ENCODE measurements at places on chromosomes 5 and 9.

- DNase-seq: no peak
These were observed 100.5 kb upstream of the FGF10 start for GRCh38 chr5:44489759-44490158.

- DNase-seq: no peak
These were observed 309.6 kb downstream of the CWC27 start for GRCh38 chr5:65078331-65078730.

DNA sequence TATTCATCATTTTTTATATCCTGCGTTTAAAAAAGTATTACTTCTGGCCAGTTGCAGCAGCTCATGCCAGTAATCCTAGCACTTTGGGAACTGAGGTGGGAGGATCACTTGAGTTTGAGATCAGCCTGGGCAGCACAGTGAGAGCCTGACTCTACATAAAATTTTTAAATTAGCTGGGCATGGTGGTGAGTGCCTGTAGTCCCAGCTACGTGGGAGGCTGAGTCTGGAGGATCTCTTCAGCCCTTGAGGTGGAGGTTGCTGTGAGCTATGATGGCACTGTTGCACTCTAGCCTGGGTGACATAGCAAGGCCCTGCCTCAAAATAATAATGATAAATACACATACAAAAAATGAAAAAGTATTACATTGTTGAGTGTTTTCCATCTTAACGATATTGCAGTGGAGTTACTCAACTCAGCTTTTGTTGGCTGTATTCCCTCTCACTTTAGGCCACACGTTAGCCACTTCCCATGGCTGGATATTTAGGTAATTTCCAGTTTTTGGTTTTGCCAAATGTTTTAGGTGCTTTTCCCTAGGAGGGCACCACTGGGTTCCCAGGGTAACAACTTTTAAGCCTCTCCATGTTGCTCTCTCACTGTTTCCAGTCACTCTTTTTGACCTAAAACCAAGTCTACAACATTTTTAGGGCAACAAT lies 20.6 kb downstream of the SHB start:
- no peak for DNase-seq

GRCh38 chr9:27431543-27432147 lies 92.4 kb upstream of the IFNK start:
- DNase-seq: no peak

DNA sequence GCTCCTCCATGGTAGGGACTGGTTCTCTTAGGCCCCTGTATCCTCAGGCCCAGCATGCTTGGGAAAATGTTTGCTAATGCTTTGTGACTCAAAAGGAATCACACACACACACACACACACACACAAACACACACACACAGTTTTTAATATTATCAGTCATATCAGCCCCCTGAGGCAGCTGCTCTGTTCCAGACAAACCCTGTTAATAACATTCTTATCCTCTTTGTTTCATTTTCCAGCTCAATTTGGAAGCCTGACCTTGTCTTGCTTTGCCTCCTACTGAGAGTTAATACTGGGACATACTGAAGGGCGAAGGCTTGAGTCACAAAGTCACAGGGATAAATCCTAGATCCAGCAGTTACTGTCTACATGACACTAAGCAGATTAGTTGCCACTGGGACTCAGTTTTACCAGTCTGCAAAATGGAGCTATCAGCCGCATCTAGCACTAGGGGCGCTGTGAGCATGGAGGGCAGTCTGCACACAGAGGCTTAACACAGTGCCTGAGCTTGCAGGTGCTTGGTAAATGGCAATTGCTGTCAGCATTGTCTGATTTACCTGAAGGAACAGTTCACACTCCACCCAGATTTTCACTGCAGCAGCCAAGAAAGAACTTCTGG lies 37.1 kb upstream of the KCNMB1 start:
- no peak for DNase-seq

DNA sequence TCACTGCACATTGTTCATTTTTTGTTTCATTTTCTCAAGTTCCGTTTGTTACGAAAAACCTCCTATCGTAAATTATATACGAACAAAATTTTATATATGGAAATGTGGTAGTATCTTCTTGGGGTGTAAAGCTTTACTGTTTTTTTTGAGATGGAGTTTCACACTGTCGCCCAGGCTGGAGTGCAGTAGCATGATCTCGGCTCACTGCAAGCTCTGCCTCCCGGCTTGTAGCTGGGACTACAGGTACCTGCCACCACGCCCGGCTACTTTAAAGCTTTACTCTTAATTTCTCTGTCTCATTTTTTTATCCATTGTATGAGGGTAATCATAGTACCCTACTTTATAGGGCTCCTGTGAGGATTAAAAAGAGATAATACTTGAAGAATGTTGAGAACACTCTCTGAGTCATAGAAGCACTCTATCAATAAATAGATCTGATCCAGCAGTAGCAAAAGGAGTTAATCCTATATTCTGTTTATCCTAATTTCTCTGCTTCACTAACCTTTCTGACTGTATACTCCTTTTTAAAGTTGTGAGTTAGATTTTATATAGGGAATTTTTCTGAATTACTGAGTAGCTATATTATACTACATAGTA lies 5.6 kb upstream of the LRRC70 start:
- DNase-seq: no peak

Measured in stimulated activated CD4-positive, alpha-beta T cell treated with anti-CD3 and anti-CD28 coated beads, Interleukin-12 subunit alpha, Interleukin-12 subunit beta, amount 100 ng/mL, for 48 hours (primary cell).